ENCODE measurements at places on chromosomes 5 and 9.

GRCh38 chr9:92138157-92138959, 23.1 kb upstream of the SPTLC1 start:
- DNase-seq, result no peak

DNA sequence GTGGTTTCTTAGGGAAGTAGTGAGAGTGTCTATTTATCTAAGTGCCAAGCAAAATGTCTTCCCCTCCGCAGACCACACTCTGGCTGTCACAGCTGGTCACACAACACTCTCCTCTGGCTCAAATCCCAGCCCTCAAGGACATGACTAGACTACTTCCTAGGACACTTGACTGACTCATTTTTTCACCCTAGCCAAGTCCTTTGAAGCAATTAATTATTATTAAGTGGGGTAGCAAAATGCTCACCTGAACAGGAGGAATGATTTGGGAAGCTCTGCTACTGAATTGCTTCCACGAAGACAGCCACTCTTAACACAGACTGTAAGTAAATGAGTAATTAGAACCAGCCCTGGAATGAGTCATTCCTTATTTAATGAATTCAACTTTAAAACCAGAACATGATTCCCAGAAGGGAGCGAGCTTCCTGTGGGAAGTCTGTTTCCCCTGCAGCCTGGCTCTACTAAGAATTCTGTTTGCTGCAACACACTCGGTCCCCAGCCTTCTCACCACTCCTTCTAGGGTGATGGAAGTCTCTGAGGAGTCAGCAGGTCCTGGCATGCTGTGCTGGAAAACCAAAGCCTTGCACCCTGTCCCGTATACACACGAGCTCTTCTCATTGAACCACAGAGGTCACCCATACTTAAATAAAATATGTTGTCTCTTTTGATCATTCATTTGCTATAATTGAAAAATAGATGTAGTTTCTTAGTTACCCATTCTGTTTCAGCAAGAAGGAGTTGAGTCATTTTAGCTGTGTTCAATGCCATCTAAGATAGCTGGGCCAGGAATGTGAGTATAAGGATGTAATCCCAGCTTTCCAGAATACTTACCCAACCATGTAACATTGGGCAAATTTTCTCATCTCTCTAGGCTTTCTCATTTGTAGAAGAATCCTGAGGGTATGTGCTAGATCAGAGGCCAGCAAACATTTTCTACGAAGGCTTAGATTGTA, 218.6 kb upstream of the RASEF start:
- DNase-seq, result peak; percentile 46

GRCh38 chr5:111198281-111198966, 25.8 kb upstream of the CAMK4 start:
- DNase-seq, result no peak

DNA sequence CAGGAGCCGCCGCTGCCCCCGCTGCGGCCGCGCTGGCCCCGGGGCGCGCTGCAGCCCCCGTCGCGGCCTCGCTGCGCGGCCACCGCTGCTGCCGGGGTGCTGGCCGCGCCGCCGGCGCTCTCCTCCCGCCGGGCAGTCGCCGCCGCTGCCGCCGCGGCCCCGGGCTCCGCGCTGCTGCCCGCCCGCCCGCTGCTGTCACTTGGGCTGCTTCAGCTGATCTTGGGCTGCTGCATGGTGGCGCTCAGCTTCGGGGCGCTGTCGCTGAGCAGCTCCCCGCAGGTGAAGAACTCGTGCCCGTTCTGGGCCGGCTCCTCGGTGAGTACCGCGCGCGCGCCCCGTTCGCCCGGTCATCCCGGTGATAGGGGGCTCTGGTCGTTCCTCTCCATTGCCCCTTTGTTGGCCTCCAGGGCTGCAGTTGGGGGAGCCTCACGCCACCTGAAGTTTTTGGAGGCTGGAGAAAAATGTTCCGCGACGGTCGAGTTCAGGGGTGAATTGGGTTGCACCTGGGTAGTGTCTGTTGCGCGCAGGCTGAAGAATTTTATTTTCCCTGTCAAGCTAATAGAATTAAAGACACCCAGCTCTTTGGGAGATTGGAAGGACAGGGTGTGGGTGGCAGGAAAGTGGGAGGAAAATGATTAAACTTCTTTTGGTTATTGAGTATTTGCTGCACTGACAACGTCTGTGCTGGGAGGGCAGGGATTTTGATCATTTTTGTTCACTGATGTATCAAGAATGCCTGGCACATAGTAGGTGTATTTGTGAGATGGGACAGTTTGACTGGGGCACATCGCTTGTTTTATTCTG, 596 bp downstream of the ENTREP1 start:
- DNase-seq, result no peak

DNA sequence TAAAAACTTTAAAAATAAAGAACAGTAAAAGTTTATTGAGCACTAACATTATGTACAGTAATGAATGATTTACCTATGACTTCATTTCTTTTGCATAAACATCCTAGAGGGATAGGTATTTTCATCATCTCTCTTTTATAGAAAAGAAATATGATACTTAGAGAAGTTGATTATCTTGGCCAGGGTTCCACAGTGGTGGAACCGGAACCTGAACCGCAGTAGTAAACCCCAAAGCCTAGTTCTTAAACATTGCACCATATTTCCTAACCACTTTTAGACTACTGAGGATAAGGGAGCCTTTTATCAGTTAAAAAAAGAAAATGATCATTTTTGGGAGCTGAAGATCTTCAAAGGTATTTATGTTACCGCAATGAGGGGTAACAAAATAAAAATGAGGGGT, 205.7 kb upstream of the SGCD start:
- peak; percentile 78 for DNase-seq

GRCh38 chr5:148791696-148792095, 34.7 kb upstream of the ADRB2 start:
- DNase-seq, result no peak

GRCh38 chr9:27888661-27889295, 315.5 kb upstream of the C9orf72 start:
- no peak for DNase-seq

DNA sequence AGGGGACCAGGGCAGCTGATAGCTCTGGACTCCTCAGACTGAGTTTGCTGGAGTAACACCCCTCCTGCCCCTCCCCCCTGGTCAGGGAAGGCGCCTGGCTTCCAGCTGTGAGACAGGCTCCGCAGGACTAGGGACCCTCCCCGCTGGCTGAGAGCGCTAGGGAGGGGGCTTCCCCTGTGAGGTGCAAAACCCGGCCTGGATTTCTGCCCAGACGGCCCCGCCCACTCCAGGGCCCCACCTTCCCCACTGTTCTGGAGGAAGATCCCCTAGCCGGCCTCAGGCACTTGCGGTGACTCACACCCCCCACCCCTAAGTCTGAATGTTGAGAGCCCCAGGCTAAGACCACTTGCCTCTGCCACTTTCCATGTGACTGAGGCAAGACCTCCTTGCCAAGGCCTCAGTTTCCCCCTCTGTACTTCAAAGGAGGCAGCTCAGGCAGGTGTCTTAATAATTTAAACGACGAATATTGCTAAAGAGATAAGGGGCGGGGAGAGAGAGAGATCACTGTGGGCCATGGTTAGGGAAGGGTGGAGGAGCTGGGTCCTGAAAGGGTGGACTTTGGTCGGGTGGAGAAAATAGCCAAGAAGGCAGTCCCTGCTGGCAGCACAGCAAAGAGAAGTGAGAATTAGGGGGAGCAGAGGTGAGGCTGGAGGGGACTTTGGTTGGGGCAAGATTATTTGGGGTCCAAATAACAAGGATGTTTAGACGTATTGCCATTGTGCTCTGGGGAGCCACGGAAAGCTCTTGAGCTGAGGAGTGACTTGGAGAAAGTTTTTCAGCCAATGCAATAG, 1.0 kb upstream of the DAB2IP start:
- no peak for DNase-seq

- DNase-seq, result no peak
These were observed 27.9 kb upstream of the BASP1 start for GRCh38 chr5:17189381-17190036.
